ENCODE measurements at places on chromosomes 2 and 18. TPM values are rescaled to one million over a fixed set of nuclear protein-coding genes. Genes with fewer than 3 reads are reported as not detected.

GRCh38 chr2:171626949-171627348 is 60.3 kb upstream of the DYNC1I2 start:
- DNase-seq, result no peak

DNA sequence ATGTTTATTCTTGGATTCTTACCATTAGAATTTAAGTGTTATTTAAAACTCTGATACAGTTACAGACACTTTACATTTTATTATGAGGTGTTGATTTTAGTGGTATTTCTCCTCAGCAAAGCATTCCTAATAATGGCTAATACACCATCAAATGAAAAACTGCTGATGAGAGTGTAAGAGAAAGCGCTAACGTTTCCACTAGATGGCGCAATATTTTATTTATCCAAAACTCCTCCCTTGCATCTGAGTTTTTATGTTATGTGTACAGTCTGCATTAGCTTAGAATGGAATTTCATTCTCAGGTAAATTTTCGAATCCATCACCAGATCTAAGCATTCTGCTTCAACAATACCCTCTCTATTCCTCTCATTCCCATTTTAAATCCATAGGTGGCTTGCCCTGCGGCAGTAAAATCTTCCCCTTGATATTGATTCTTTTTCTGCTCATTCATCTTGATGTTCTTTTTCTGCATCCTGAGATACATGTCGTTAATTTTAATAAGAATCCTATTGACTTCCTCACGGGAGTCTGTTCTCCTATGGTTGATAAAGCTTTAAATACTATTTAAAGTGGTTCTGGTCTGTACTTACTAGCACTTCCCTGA is 53.9 kb downstream of the PRKRA start:
- DNase-seq, result peak; percentile 55

The CTNNA2 gene
- not detected for total RNA-seq

GRCh38 chr2:54641988-54642387 is 81.5 kb upstream of the EML6 start:
- DNase-seq, result no peak

The SCYGR4 gene
- total RNA-seq, result not detected

DNA sequence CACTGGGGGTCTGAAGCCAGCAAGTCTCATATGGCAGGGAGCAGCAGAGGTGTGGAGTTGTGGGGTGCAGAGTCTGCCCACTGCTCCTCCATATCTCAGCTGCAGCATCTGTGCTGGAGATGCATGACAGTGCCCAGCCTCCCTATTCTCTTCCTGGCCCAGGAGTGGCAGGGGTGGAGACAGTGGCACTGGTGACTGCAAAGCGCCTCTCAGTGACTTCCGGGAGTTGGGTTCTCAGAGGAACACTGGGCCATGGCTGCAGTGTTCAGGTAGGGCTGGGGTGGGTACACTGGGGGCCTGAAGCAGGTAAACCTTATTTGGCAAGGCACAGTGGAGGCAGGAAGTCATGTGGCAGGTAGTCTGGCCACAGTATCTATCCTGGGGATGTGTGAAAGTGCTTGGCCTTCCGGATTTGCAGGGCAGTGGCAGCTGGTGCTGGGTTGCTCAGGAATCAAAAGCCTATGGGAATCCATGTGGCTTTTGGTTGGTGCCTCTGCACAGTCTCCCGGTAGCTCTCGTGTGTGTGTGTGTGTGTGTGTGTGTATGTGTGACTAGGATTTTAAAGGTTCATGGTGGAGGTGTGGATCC is 60.3 kb upstream of the THUMPD2 start:
- no peak for DNase-seq

The TCF23 gene
- not detected for total RNA-seq

The CDH20 gene
- total RNA-seq, result not detected

The GPBAR1 gene
- total RNA-seq, result not detected

The TEX44 gene
- total RNA-seq, result not detected

- DNase-seq, result no peak
Measured at GRCh38 chr2:82487354-82487753, 1971.7 kb downstream of the SUCLG1 start.

DNA sequence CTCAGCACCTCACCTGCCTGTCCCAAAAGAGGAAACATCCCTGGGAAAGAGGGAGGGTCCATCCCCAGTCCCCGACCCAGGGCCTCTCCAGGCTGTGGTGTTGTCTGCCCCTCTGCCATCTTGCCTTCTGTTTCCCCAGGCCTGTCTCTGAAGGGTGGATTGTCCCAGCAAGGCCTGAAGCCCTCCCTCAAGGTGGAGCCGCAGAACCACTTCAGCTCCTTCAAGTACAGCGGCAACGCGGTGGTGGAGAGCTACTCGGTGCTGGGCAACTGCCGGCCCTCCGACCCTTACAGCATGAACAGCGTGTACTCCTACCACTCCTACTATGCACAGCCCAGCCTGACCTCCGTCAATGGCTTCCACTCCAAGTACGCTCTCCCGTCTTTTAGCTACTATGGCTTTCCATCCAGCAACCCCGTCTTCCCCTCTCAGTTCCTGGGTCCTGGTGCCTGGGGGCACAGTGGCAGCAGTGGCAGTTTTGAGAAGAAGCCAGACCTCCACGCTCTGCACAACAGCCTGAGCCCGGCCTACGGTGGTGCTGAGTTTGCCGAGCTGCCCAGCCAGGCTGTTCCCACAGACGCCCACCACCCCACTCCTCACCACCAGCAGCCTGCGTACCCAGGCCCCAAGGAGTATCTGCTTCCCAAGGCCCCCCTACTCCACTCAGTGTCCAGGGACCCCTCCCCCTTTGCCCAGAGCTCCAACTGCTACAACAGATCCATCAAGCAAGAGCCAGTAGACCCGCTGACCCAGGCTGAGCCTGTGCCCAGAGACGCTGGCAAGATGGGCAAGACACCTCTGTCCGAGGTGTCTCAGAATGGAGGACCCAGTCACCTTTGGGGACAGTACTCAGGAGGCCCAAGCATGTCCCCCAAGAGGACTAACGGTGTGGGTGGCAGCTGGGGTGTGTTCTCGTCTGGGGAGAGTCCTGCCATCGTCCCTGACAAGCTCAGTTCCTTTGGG is 47.2 kb downstream of the BOLA3 start:
- no peak for DNase-seq

GRCh38 chr2:23146011-23146410 is 239.0 kb upstream of the KLHL29 start:
- DNase-seq, result no peak

DNA sequence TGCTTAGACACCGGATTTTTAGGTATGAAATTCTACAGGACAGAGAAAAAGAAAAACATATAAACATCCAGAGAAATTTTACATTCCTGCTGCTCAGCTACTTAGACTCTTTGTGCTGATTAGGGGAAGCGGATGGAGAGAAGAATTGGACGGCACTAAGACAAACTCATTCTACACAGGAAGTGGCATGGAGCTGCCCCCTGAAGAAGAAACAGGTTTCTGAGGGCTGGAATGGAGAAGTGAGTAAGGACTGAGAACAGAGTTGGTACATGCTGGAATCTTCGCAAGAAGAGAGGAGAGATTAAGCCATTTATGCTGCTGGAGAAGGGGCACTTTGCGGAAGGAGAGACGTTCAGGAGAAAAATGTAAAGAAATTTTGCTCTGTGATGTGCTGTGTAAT is 253.0 kb upstream of the ERBB4 start:
- DNase-seq, result no peak

The BCL11A gene
- total RNA-seq, result 1.7 TPM

DNA sequence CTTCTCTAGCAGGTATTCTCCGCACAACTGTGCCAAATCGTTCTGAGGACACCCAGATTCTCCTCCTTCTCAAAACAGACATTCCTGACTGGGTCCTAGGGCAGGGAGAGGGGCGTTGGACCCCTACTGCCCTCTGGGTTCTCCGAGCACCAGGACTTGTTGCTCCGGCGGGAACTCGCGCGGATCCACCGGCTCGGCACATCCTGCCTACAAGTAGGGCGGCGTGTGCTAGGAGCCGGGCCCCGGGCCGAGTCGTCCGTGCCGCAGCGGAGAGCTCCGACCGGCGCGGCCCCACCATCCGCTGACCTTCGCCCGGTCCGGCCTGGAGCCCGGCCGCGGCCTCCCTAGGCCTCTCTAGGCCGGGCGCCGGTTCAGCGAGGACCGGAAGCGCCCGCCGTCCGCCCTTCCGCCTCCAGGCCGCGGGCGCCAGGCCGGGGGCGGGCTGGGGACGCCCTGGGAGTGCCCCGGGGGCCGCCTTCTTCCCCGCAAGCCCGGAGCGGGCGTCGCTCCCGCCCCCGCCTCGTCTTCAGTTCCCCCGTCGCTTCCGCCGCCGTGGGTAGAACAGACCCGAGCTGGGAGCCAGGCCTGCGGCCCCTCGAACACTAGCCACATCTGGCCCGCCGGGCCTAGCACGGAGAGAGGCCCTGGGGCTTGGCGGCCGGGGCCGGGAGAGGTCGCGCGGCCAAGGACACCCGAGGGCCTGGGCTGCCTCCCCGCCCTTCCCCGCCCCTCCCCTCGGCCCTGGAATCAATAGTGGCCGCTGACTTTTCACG is 7.6 kb upstream of the ONECUT2 start:
- DNase-seq, result no peak

DNA sequence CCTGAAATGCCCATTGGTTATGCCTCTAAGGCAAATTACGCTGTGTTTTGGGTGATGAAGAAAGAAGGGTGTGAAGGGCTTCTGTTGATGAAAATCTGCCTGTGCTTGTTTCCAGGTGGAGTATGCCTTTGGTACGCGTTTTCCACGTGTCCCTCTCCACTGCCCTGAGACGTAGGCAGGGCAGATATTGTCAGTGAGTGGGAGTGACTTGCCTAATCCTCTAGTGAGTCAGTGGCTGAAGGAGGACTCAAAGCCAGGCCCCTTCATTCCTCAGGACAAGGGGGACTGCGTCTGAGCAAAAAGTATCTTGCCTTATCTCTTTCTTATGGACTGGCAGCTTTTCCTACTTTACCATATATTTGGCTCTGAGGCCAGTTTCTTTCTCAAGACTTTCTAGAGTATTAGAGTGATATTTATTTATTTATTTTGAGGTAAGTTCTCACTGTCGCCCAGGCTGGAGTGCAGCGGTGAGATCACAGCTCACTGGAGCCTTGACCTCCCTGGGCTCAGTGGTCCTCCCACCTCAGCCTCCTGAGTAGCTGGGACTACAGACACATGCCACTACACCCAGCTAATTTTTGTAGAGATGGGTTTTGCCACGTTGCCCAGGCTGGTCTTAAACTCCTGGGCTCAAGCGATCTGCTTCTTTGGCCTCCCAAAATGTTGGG is 10.2 kb downstream of the RALB start:
- peak; percentile 63 for DNase-seq

GRCh38 chr18:9596226-9596625 is 18.1 kb downstream of the PPP4R1 start:
- no peak for DNase-seq

DNA sequence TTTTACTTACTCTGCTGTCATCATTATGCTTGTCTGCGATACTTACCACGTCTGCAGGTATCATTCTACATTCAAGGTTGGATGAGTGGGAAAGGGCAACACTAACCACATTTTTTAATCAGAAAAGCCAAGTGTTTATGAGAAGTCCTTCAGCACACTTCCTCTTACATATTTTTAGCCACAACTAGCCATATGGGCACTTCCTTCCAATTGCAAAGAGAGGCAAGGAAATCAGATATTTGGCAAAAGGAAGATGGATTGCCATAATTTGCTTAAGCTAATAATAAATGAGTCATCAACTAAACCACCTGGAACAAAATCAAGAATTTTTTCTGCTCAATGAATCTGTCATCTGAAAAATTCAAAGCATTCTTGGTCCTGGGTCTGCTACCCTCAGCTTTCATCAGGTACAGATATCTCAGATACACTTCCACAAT is 16.7 kb upstream of the MRO start:
- DNase-seq, result peak; percentile 35

The DPP4 gene
- total RNA-seq, result 24.2 TPM

DNA sequence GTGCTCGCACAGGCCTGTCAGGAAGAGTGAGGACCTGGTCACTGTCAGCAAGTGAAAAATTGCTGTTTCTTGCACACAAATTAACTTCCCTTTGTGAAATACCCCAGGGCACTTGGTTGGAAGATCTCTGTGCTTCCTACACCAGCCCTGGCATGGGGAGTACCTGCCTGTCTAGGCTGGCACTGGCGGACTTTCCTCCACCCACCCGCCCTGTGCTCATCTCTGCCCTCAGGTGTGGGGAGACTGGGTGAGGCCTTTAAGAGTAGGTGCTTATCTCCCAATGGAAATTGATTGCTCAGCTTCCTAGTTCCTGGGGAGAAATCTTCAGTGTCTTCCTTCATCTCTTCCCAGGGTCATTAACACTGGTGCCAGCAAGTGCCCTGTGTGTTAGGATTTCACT is 42.1 kb downstream of the IMPA2 start:
- DNase-seq, result no peak

GRCh38 chr2:64157792-64158191 is 13.6 kb upstream of the PELI1 start:
- peak; percentile 22 for DNase-seq

DNA sequence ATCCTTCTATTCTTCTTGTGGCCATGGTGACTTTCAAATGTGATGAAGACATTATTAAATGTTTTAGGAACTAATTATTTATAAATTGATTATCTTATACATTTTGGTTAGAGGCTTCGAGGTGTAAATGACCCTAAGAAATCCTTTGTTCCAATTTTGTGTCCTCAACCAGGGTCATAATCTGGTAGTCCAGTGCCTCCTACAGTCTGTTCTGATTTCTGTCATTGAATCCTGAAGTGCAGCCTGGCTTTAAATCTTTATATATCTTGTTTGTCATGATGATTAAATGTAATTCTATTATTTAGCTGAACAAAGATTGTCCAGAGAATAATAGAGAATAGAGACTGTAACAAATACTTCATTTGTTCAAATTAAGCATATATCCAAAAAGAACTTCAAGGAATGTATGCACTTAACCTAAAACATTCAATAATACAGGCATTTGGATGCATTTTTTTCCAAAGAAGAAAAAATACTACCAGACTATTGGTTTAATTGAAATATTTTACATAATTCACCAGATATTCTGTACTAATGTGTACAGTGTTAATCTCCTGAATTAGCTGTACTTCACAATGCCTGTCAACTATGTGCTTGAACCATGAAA is 89.8 kb downstream of the PRPF40A start:
- peak; percentile 55 for DNase-seq

The DSC1 gene
- total RNA-seq, result not detected

The ZNF892 gene
- total RNA-seq, result 2.7 TPM

GRCh38 chr2:144456680-144457079 is 63.2 kb downstream of the ZEB2 start:
- peak; percentile 97 for DNase-seq

DNA sequence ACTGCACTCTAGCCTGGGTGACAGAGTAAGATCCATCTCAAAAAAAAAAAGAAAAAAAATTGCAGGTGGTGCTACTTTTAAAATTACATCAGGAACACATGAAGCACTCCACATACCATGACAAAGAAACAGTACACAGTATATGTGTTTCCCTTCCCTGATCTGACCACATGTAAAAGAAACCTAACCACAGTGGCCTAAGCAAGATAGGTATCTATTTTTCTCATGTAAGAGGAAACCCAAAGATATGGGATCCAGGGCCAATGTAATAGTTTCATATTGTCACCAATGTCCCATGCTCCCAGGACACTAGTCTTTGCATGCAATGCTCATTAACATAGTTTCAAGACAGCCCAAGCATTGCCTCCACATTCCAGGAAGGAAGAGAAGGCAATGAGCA is 99.9 kb downstream of the DYM start:
- no peak for DNase-seq

The SGO2 gene
- total RNA-seq, result 6.3 TPM

- peak; percentile 43 for DNase-seq
Measured at GRCh38 chr2:9527995-9528787, 27.4 kb downstream of the ADAM17 start.

All from IMR-90 (cell line).